Activated CD4-positive, alpha-beta T cell treated with anti-CD3 and anti-CD28 coated beads, Interleukin-2, amount 50 U/mL, for 24 hours (primary cell): ENCODE measurements at places on chromosomes 6 and 20.

GRCh38 chr6:160036790-160037206 lies 67.9 kb downstream of the IGF2R start:
- no peak for DNase-seq

GRCh38 chr6:163743796-163744195 lies 329.3 kb downstream of the QKI start:
- no peak for DNase-seq

- DNase-seq: no peak
Observed at GRCh38 chr20:49584418-49585382, 16.8 kb upstream of the PTGIS start.

GRCh38 chr6:146887447-146888077 lies 288.8 kb downstream of the ADGB start:
- DNase-seq: no peak

DNA sequence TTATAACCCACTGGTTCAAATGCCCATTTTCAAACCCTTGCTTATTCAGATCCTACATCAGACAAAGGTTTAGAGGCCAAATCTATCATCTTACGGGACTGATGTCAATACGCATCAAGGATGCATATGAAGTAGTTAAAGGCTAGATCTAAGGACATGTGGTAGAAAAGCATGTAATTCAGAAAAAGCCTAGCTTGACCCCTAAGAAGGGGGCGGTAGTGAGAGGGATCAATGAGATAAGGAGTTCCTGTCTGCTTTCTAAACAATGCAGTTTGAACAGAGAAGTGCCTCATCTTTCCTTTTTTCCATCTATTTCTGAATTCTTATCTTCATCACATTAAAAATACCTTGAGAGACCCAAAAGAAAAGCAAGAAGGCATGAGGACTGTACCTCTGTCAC lies 237.7 kb downstream of the ARHGAP18 start:
- no peak for DNase-seq

GRCh38 chr6:134517868-134518267 lies 200.0 kb upstream of the SGK1 start:
- no peak for DNase-seq

DNA sequence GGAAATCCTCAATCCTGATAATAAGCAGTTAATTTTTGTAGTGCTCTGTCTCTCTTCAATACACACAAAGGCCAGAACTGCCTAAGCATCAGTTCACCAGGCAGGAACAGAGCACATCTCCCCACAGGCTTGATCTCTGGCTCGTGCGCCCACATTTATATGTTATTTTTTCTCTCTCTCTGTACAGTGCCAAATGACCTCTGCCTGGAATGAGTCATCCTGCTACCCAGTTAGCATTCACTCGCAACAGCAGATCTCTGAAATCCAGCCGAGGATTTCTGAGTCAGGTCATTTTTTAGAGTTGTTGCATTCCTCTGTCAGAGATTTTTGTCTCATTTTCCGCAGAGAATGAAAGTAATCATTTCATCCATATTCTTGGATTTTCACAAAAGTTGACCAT lies 107.1 kb downstream of the COL12A1 start:
- DNase-seq: no peak

- no peak for DNase-seq
Observed at GRCh38 chr20:652615-653109, 338 bp downstream of the SRXN1 start.

- no peak for DNase-seq
Observed at GRCh38 chr6:144152334-144152900, 2.1 kb downstream of the STX11 start.

GRCh38 chr20:35476288-35476687 lies 20.9 kb downstream of the CEP250 start:
- no peak for DNase-seq

DNA sequence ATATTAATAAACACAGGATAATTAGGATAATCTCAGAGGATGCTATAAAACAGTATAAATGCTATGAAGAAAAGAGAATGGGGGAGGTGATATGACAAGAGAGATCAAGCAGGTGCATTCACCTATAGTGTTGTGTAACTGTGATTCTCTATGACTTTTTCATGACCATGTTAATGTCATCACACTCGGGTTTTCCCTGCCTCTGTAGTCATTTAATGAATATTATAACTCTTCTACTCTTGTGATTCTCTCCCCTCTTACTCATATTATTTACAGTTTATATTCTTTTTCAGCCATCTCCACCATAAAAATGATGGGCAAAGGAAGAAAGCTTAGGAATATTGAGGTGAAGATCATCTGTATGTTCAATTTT lies 106.9 kb upstream of the SGK1 start:
- no peak for DNase-seq

DNA sequence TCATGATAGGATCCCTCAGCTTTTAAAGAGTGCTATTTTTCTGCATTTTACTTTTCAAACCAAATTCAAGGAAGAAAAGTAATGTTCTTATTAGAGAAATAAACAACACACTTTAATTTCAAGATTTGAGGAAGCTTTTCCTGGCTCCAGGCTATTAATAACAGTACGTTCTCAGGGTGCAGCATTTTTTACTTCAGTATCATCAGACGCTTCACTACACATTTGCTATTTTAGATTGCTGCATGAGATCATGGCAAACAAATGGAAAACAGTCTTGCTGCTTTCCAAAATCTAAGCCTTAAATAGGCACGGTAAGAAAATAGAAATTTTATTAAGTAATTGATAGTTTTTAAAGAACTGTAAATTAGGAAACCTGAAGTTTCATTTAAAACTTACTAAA lies 253.6 kb upstream of the EXOC2 start:
- DNase-seq: no peak

GRCh38 chr20:18738055-18738454 lies 75.5 kb upstream of the SCP2D1 start:
- DNase-seq: no peak

GRCh38 chr6:52546678-52547077 lies 30.2 kb downstream of the TRAM2 start:
- no peak for DNase-seq

- no peak for DNase-seq
Observed at GRCh38 chr6:139927742-139928305, 553.4 kb upstream of the CITED2 start.
